Hematopoietic multipotent progenitor cell treated with erythropoietin and hydrocortisone succinate and interleukin-3 and kit ligand, for 4 days (in vitro differentiated cells): ENCODE measurements at places on chromosomes 5 and 9.
A peak's percentile ranks its signal among the peaks of the same experiment; 100 is the strongest.

DNA sequence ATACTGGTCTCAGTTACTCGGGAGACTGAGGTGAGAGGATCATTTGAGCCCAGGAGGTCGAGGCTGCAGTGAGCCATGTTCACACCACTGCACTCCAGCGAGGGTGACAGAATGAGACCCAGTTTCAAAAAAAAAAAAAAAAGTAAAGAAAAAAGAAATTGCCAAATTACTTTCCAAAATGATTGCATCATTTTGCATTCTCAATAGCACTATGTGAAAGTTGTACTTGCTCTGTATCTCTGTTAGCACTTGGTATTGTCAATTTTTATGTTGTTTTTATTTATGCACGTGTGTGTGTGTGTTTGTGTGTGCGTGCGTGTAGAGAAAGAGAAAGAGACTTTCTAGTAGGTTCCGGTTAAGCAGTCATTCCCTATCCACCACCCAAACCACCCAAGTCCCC, 328.4 kb downstream of the RAB3C start:
- DNase-seq: no peak

- peak; percentile 77 for DNase-seq
Observed at GRCh38 chr5:162209005-162209605, 141.5 kb downstream of the GABRG2 start.

- DNase-seq: peak; percentile 85
Observed at GRCh38 chr5:144191998-144192397, 21.3 kb downstream of the KCTD16 start.

DNA sequence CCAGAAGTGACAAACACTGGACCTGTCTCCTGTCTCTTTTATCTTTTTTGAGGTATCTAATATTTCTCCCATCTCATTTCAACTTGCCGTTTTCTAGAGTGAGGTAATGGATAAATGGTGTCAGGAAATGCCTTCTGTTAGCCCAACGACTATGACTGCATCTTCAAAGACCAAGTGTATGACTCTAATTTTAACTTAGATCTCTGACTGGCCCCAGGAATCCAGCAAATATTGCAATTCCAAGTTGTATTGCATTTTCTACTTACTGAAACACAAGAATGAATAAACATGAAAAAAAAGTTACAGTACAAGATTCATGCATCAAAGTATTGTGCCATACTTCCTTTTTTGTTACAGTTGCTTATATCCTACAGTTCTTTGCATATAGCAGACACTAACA, 26.3 kb downstream of the SLC28A3 start:
- no peak for DNase-seq

- DNase-seq: no peak
Observed at GRCh38 chr9:76886318-76886717, 19.6 kb downstream of the PRUNE2 start.

- DNase-seq: no peak
Observed at GRCh38 chr9:118918180-118918579, 451.1 kb downstream of the BRINP1 start.

- no peak for DNase-seq
Observed at GRCh38 chr9:99116003-99116411, 11.1 kb downstream of the TGFBR1 start.

GRCh38 chr5:4640795-4641194, 499.3 kb upstream of the ADAMTS16 start:
- no peak for DNase-seq

DNA sequence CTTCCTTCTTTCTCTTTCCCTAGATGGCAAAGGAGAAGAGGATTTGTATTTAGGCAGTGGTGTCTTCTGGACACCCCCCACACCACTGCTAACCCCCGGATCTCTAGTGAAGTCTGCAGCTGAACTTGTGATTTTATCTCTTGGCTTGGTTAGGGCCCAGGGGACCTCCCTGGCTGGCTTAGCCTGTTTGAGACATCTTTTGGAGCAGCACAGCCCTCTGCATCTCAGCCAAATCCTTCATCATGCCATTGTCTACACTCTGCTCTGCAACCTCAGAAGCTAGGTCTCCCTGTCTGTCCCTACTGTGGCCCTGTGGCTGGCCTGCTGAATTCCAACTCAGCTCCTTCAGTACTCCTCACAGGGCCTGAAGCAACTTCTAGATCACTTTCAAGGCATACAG, 81.7 kb downstream of the MUSK start:
- no peak for DNase-seq
